Caudate nucleus (tissue), 63 donors: ENCODE measurements at places on chromosomes 11 and 22.

- DNase-seq = no peak
These were observed 70.5 kb upstream of the BLID start for GRCh38 chr11:122186439-122187080.

GRCh38 chr11:79090191-79090705 lies 350.6 kb downstream of the TENM4 start:
- DNase-seq = no peak

GRCh38 chr11:33828604-33829429 lies 54.5 kb upstream of the FBXO3 start:
- no peak for DNase-seq

DNA sequence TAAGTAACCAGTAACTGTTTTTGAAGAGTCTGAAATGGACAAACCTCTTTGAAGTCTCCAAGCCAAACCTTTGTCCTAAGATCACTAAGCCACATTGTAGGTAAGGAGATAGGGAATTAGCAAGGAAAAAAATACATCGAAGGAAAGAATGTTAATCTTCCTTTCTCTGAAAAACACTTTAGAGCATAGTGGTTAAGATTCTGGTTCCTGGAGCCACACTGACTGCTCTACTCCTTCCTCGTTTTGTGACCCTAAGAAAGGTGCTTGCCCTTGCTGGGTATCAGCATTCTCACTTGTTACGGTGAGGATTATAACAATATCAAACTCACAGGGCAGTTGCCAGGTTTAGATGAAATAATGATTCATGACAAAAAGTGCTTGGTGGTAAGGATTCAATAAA lies 104.0 kb downstream of the SIK3 start:
- no peak for DNase-seq

GRCh38 chr22:31492151-31492550 lies 2.5 kb upstream of the EIF4ENIF1 start:
- DNase-seq = no peak

- DNase-seq = no peak
These were observed 55.9 kb downstream of the IGLL1 start for GRCh38 chr22:23524226-23524625.

DNA sequence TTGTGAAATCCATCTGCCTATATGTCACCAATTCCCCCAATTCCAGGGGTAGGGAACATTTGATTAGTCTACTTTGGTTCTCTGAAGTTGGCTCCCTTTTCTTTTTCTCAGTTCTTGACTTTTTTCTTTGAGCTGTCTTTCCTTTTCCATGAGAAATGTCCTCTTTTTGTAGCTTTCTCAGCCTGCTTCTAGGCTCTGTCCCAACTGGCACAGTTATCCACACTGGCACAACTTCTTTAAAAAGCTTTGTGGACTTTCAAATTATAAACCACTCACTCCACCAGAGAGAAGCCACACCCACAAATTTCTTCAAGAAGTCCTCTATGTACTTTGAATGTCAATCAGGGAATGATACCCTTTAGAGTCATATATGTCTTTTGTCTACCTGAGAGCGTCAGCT lies 100.5 kb downstream of the TTC17 start:
- no peak for DNase-seq

GRCh38 chr11:126104420-126104819 lies 41.8 kb upstream of the CDON start:
- no peak for DNase-seq

- no peak for DNase-seq
These were observed 1126.9 kb downstream of the BRD1 start for GRCh38 chr22:48700566-48701295.

GRCh38 chr11:110935018-110935640 lies 222.9 kb upstream of the ARHGAP20 start:
- DNase-seq = no peak

DNA sequence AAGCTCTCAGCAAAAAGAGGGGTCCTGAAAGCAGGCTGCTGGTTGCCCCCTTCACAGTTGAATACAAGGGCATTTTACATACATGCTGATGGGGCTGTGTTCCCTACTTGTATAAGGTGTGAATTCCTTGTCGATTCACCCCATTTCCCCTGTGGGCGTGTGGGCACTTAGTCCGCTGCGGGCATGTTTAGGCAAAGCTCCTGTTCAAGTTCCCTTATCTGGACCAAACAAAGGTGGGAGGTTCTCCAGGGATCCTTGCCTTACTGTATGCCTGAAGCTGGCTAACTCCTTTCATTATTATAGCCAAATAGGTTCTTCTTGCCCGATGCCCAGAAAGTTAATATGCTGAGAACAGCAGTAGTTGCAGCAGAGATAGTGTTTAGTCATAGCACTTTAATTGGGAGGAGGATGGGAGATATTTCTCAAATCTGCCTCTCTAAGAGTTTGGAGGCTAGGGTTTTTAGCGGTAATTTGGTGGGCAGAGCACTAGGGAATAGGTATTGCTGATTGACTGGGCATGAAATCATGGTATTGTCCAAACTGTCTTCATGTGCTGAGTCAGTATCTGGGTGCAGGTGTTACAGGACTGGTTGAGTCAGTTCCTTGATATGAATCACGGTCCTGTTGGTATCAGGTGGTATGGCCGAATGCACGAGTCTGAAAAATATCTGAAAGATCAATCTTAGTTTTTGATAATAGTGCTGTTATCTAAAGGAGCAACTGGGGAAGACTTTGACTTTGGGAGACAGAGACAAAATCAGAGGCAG lies 32.7 kb downstream of the METTL15 start:
- no peak for DNase-seq

GRCh38 chr11:78265326-78265725 lies 76.6 kb downstream of the USP35 start:
- no peak for DNase-seq

GRCh38 chr11:83092488-83093384 lies 21.0 kb upstream of the RAB30 start:
- DNase-seq = no peak

GRCh38 chr11:35049859-35050531 lies 89.0 kb upstream of the CD44 start:
- no peak for DNase-seq

GRCh38 chr22:44431256-44431655 lies 66.8 kb downstream of the RTL6 start:
- DNase-seq = no peak

DNA sequence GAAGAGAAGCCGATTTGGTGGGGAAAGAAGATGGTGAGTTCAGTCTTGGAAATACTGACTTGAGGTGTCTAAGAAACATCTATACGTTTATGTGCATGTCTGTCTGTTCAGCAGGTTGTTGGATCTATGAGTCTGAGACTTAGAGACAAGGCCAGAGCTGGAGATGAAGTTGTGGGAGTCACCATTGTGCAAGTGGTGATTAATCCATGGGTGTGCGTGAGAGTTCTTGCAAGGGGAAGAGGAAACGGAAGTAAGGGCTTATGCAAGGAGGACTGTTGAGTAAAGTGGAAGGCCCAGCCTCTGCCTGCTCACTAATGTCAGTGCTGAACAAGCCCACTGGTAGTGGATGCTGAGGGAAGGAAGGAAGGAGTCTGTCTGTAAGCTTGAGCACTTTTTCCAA lies 9.7 kb downstream of the TMEM45B start:
- no peak for DNase-seq

GRCh38 chr11:1289211-1289935 lies 20.1 kb downstream of the TOLLIP start:
- no peak for DNase-seq

DNA sequence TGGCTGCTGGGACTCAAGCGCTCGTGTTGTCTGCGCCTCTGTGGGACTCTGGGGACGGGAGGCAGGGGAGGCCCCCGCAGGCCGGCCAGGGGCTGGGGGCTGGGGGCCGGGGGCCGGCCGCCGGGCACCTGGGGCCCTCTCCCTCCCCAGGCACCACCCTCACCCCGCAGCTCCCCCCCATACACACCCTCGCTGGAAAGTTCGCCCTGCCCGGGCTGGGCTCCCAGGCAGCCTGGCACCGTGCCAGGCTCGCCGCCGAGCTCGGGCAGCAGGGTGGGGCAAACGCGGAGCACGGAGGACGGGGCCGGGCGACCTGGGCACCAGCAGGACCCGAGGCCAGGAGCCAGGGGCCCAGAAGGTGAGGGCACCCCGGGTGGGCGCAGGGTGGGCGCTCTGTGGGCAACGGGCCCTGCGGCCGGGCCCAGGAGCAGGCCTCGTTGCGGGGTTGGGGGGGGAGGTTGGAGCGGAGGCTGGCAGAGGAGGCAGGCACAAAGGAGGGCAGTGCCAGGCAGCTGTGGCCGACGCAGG lies 76.7 kb upstream of the WNT7B start:
- no peak for DNase-seq

DNA sequence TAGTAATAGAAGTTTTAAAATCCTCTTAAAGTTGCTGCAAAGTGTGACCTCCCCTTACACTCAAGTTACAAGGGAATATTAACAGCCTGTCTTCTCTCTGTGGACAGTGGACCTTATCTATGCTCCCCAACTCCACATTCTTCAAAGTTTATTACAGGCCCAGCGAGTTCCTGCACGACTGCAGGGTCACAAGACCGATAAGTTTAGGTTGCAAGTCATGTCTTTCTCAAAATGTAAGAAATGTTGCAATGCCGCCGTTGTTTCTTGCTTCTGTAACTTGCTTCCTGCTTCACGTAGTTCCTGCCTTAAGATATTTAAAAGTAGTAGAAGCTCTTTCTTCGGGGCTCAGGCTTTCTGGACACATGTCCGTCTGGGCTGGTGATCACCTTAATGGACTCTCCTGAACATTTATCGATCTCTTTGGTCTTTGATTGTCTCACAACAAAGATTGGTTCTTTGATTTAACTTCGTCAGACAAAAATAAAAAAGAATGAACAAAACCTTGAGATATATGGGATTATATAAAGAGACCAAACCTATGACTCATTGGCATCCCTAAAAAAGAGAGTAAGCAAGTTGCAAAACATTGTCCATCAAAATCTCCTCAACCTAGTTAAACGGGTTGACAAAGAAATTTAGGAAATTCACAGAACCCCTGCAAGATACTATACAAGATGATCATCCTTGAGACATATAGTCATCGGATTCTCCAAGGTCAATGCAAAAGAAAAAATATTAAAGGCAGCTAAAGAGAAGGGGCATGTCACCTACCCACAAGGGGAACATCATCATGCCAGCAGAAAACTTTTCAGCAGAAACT lies 45.4 kb upstream of the GLYAT start:
- DNase-seq = no peak

DNA sequence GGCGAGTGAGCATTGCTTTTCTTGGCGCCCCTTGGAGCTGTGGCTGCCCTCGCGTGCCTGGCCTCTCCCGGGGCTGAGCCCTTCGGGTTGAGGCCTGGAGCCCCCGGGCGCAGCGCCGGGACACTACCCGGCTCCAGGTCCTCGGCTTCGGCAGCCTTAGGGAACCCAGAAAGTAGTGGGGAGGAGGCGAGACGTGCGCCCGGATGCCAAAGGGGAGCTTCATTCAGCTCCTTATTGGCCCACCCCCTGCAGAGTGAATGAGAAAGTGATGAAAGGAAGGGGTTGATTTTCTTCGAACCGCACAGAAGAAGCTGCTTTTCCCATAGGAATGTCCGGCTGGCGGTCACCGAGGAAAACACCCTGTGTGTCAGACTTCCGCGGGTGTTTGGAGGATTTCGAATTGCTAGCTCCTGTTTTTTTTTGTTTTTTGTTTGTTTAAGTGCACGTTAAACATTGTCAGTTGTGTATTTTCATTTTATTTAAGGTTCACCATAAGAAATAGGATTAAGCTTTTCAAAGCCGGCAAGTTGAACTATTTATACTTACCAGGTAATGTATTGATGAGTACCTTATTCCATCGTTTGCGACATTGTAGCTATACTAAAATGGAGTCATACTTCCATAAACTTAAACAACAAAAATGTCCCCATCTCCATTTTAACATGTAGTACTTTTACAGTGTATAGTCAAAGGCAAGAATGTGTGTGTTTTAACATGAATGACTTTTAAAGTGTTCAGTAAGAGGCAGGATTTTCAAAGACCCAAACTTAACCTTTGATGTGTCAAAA lies 841 bp upstream of the EIF4G2 start:
- DNase-seq = no peak

DNA sequence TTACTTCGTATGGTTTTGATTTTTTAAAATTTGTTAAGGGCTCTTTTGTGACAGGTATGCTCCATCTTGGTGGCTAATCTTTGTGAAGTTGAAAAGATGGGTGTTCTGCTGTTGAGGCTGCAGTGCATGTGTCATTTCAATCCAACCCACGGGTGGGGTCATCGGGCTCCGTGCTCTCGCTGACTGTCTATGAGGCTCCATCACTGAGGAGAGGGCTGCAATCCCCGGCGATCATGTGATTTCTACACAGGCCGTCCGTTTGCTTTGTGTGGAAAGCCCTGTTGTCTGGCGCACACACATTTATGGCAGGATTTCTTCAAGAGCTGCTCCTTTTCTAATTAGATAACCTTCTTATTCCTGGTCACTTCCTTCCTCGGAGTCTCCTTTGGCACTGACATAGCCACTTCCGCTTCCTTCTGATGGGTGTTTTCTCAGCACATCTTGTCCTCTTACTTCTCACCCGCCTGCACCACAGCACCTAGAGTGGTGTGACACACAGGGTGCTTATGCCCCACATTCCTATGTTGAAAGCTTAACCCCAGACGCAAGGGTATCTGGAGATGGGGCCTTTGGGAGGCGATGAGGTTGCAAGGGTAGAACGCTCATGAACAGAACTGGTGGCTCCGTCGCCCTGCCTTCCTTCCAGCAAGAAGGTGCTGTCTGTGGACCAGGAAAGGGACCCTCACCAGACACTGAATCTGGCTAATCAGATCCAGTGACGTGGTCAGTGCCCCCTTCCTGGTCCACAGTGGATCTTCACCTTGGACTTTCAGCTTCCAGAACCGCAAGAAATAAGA lies 9.4 kb downstream of the MOB2 start:
- DNase-seq = no peak

DNA sequence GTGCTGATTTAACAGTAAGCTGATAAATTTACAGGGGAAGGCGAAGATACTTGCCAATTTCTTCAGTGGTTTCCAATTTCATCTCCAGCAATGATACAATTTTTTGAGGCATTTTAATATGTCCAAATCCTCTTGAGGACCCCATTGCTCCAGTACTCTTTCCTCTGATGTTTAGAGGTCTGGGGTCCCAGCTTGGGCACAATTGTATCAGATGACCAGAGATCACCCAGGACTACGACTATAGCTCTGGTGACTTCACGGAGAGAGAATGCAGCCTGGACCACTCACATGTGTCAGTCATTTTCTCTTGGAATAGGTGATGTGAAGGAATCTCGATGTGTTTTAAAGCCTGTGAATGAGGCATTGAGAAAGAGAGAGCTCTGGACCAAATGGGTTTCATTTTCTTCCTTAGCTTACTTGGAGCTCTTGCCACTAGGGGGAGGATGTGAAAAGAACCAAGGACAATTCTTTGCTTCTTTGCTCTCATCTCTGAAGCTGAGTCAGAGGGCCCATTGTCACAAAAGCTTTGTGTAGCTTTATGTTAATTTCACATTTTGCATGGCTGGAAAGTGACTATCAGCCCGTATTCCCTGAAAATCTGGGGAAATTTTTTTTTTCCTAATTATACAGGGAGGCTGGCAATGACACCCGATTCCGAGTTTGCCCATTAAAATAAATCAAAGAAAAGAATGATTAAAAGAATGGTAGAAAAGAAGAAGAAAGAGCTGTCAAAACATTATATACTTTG lies 6.7 kb upstream of the CCDC90B start:
- DNase-seq = peak; percentile 13

DNA sequence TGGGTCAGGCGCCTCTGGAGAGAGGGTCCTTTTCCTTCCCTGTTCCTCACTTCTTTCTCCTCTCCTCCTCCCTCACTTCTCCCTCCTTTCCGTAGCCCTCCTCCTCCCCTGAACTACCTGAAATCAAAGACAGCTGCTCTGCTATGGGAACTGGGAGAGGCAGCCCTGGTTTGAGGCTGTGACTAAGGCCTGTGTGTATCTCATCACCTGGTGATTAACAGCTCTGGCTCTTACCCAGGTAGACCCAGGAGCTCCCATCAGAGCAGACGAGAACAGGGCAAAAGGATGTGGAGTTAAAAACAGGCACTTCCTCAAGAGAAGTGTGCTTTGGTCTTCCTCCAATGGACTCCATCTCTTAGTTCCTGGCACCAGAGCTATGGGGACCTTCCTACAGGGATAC lies 5.8 kb downstream of the ISX start:
- no peak for DNase-seq
